ENCODE measurements at places on chromosomes 4 and X. TPM values are rescaled to one million over a fixed set of nuclear protein-coding genes. Genes with fewer than 3 reads are reported as not detected.
A peak's percentile ranks its signal among the peaks of the same experiment; 100 is the strongest.

DNA sequence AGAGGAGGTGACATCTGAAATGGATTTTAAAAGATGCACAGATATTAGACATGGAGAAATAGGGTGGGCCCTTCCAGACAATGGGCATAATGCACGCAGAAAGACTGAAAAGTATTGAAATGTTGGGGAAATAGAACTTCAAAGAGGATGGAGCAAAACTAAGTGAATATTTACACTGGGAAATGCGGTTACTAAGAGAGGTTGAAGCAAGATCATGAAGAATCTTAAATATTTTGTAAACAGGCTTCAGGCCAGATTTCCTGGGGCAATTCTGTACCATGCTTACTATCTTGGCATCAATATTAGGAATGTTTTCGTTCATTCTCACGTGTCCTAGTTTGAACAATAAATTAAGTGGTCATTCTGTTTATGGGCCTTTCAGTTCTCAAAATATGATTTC is 216.3 kb downstream of the ADAMTS3 start:
- no peak for DNase-seq

MAGEE1 gene
- total RNA-seq: 3.2 TPM

GRCh38 chr4:71456841-71457240 is 118.0 kb downstream of the SLC4A4 start:
- DNase-seq: no peak

FAM47B gene
- total RNA-seq: not detected

- no peak for DNase-seq
These were observed 22.8 kb upstream of the ADAMTS3 start for GRCh38 chr4:72591547-72592454.

DNA sequence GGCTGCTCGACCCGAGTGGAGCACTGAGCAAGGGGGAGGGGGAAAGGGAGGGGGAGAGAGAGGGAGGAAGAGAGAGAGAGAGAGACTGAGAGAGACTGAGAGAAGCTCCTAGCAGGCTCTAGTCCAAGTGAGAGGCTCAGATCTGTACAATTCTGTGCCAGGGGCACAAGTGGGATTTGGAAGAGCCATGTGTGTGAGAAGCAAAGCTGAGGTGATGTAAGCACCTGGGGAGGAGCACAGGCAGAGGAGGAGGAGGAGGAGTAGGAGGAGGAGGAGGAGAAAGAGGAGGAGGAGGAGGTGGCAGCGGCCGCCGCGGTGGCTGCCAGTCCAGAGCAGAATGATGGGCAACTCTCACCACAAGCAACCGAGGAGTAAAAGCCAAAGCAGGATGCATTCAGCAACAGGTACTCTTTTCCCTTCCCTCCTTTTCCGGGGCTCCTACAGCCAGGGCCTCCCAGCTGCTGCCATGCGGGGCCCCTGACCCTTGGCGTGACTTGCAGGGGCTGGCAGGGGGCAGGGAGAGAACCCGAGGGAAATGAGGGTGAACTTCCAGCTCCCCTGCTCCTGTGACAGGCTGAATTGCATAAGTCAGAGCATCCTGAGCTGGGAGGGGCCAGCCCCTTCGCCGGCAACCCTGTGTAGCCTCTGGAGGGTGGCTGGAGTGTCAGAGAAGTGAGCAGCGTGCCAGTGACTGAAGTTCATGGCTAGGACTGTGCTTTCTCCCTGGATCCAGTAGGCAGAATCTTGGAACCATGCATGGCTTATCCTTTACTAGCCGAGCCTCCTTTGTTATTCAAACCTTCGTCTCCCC is 62.2 kb downstream of the RTL5 start:
- DNase-seq: no peak

GPR82 gene
- not detected for total RNA-seq

- DNase-seq: no peak
These were observed 233.5 kb upstream of the GYPA start for GRCh38 chr4:144374065-144374464.

DNA sequence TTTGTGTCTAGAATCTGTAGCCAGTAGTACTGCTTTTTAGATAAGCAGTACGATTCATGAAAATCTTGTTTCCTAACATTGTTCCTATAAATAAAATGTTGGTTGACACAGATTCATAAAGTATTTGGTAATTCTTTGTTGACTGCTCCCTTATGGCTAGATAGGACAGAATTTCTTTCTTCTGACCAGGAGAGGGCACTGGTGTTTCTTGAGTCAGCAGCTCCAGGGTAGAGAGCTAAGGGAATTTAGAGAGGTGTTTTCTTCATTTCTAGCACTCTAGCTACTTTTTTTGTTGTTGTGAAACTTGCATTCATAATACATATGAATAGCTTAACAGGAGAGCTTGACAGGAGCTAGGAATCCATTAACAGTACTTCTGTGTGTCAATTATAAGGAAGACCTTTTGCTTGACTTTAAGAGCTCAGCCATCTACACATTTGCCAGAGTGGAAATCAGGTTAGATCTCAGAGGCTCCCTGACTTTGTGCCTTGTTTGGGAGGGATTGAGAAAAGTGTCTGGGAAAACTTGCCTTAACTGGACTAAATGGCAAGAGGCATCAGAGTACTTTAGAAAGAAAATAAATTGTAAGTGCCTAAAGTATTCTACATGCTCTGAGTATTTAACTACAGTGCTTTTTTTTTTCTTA is 756.1 kb downstream of the SH3BGRL start:
- no peak for DNase-seq

GRCh38 chr4:141002323-141002805 is 130.9 kb downstream of the RNF150 start:
- DNase-seq: no peak

DNA sequence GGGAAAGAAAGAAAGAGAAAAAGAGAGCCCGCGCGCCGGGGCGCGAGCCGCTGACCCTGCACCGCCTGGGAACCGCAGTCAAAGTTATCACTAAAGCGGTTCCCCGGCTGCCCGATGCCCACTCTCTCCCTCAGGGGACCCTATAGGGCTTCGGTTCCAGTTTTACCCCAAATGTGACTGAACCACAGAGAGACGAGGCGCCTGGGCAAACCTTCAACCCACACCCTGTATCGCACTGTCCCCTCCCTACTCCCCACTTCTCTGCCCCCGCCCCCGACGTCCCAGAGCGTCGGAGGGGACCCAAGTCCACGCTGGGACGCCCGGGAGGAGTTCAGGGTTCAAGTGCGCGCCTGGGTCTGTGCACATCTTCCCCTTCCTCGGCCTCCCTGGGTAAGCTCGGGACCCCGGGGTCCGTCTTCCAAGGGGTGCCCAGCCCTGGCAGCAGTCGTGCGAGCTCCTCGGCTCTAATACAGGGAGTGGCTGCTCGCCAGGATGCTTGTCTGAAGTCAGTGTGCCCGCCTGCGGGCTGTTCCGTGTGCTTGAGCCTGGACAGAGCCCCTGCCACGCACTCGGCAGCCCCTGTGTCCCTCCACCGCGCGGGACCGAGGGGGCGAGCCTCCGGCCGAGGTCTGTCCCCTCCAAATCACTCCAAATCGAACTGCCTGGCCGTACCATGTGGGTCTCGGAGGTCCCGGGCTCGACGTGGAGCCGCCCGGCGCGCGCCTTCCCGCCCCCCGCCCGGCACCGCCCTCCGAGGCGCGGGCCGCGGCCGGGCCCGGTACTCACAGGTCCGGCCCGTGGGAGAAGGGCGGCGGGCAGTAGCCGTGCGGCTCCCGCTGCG is 960 bp downstream of the TRPC3 start:
- DNase-seq: no peak

PNPLA4 gene
- 0.95 TPM for total RNA-seq

TBX22 gene
- not detected for total RNA-seq

DNA sequence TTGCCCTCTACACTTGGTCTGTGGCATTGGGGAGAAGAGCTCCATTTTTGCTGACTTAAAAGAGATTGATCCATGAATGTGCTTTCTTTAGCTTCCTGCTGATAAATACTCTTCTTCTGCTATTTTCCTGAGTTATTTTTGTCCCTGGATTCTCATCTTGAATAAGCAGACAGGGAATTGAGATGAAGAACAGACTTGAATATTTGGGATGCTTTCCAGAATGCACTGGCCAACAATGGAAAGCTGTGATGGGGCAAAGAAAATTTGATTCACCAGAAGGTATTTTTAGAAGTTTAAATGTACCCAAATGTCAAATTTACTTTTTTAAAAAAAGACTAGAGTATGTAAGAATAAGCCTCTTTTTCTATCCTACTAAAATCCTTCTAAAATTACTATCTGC is 309.9 kb upstream of the PPP1R2C start:
- DNase-seq: no peak

GRCh38 chrX:115023139-115023538 is 5.7 kb upstream of the IL13RA2 start:
- no peak for DNase-seq

- DNase-seq: no peak
These were observed 15.6 kb upstream of the CWH43 start for GRCh38 chr4:48970471-48970921.

CXCL3 gene
- total RNA-seq: 4.9 TPM

MAOB gene
- 40.6 TPM for total RNA-seq

POU4F2 gene
- total RNA-seq: not detected

DNA sequence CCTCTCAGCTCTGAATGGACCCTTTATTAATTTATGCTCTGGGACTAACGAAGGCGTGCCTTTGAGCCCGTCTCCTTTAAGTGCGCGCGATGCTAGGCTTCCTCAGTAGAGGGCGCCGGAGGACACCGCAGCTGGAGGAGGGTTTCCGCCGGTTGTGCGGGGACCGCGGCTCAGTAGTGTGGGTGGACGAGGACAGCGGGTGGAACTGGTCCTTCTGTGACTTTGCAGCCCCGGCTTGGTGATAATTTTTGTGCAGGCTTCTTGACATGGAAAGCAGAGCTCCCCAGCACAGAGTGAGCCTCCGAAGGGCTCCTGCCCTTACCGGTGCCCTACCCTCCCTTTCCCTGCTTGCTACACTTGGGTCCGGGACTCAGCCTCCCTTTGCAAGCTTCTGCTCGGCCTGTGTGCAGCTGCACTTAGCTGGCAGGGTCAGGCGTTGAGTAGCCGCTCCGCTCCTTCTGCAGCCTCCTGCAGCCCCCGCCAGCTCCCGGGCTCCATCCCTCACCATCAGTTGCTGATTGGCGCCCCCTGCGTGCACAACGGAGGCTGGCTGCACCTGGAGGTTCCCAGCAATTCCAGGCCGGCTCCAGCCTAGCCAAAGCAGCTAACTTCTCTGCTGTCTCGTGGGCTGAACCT is 26.8 kb upstream of the BOD1L1 start:
- DNase-seq: peak; percentile 25

FANCB gene
- total RNA-seq: 0.41 TPM

- no peak for DNase-seq
These were observed 113.4 kb downstream of the ANTXR2 start for GRCh38 chr4:79959652-79960051.

RAB41 gene
- total RNA-seq: not detected

CYLC1 gene
- total RNA-seq: not detected

DNA sequence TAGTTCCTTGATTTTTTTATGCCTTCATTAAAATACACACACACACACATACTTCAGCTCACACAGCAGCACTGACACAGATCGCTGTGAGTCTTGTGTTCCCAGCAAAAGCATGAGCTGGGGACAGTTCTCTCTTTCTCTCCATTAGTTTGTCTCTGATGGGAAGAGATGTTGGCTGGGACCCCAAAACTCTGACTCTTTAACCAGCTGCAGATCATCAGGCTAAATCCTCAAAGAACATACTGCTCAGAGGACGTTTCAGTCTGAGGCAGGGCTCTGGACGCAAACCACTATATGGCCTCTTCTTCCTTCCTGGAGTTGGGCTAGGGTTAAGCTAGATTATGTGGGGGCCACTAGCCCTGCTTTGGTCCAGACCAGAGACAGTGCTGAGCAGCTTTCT is 109.6 kb downstream of the NHSL2 start:
- DNase-seq: no peak

- DNase-seq: no peak
These were observed 126.6 kb upstream of the SLC4A4 start for GRCh38 chr4:71212216-71212615.

DNA sequence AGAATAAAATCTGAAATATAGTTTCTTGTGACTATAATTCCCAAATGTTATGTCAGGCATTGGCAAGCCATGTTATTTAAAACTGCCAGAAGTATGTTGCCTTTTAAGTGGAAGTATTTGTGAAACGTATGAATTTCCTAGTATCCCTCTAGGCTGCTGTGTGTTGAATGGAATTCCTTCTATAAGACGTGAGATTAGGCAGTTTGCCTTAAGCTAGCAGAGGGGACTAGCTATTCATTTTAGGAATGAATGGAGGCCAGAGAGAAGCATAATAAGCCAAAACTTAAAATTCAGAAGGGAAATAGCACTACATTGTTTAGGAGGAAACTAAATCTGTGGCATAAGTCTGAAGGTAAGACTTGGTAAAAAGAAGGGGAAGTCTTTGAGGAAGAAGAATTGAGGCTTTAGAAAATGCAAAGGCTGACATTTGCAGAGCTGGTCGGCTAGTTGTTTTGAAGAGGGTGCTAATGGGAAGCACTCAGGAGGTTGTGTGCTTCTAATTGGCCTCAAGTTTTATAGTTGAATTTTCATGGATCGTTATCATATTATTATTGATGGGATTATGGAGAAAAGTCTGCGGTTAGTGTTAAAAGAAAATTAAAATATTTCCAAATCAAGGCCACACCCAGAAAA is 57.1 kb downstream of the TMEM131L start:
- no peak for DNase-seq

CXCL8 gene
- 5.4 TPM for total RNA-seq

DNA sequence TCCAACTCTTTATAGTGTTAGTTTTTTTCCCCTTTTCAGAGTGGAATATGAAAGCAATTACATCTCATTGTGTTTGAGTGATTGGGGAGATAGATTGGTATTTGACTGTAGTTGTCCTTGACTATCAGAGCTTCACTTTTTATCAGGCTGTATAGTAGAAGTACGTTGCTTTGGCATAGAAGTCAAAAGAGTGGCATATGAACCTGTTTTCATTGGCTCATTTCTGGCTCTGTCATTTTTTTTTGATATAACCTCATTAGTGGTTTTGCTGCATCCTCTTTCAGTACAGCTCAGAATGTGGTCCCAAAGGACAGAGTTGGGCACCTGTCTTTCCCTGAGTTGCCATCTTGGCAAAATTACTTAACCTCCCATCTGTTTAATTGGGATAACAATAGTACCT is 1.4 kb downstream of the TMA16 start:
- no peak for DNase-seq

GRCh38 chr4:162162672-162163071 is 1.1 kb downstream of the FSTL5 start:
- no peak for DNase-seq

- no peak for DNase-seq
These were observed 244.6 kb downstream of the CPXCR1 start for GRCh38 chrX:88991583-88992132.

DNA sequence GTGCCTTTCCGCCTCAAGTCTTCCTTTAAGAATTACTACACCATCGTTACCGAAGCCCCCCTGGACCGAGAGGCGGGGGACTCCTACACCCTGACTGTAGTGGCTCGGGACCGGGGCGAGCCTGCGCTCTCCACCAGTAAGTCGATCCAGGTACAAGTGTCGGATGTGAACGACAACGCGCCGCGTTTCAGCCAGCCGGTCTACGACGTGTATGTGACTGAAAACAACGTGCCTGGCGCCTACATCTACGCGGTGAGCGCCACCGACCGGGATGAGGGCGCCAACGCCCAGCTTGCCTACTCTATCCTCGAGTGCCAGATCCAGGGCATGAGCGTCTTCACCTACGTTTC is 2.2 kb downstream of the PCDH10 start:
- DNase-seq: no peak

TECRL gene
- not detected for total RNA-seq

GRCh38 chrX:130772776-130773143 is 130.2 kb downstream of the ENOX2 start:
- no peak for DNase-seq

GRCh38 chr4:182745237-182745636 is 171.9 kb downstream of the DCTD start:
- no peak for DNase-seq

Data from thoracic aorta (tissue), 2 donors.